Stimulated activated CD4-positive, alpha-beta T cell treated with anti-CD3 and anti-CD28 coated beads, Interleukin-12 subunit alpha, Interleukin-12 subunit beta, amount 100 ng/mL, for 24 hours (primary cell): ENCODE measurements at places on chromosomes 7 and 10.
A peak's percentile ranks its signal among the peaks of the same experiment; 100 is the strongest.

GRCh38 chr10:100894589-100895294 is 18.0 kb upstream of the SLF2 start:
- no peak for DNase-seq

DNA sequence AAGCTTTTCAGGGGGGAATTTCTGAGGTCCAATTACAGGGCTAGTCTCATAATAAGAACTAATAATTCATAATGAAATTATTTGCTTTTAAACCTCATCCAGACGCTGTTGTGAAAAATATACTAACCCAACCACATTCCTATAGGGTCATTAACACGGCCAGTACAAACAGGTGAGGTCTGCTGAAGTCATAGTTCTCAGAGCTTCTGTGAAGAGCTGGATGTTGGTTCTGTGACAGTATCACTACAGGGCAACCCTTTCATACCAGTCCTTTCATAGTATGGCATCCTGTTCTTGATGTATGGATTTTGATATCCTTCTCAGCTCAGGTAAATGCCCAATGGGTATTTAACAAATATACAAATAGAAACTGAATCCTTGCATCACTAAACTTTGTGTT is 62.3 kb upstream of the FAM133B start:
- no peak for DNase-seq

DNA sequence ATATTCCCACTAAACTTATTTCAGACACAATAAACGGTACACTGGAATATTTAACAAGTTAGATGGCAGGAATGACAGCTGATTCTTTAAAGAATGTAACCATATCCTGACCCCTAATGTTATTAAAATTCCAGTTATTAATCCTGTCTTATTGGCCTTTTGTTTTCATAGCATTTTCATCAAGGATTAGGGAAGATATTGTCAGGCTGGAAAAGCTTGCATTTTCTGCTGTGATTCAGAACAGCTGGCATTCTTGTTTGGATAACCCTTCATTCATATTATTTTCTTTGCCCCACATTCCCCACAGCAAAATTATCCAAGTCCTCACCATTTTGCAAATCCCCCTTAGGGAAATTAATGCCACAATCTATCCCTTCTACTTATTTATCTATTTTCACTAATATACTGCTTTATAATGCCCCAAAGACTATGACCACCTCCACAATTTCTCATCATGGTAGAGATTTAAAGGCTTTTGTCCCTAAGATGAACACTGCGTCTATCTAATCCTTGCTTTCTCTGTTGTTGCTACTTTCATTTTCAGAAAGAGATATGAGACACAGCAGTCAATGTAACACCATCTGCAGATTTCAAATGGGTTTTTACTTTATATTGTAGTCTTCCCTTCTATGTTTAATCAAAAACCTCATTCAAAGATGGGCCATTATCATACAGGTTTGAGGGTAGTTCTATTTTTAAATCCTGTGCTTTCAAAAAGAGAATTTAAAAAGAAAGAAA is 475.1 kb downstream of the PARD3 start:
- DNase-seq, result no peak

- DNase-seq, result peak; percentile 54
These were observed 329 bp downstream of the NOLC1 start for GRCh38 chr10:102152545-102152890.

- no peak for DNase-seq
These were observed 562.0 kb upstream of the SEMA3D start for GRCh38 chr7:85748861-85749260.

DNA sequence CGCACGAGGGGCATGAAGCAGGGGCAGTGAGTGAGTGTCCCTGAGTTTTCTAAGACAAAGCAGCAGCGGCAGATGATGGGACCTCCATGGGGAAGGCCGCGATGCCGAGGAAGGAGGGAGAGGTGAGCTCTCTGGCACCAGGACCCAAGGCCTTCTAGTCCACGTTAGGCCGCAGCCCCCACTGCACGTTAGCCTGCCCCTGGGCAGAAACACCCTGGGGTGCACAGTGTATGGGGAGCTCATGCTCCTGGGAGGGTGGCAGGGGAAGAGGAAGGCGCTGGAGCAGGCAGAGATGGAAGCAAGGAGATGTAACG is 97.3 kb upstream of the IKZF1 start:
- DNase-seq, result no peak

DNA sequence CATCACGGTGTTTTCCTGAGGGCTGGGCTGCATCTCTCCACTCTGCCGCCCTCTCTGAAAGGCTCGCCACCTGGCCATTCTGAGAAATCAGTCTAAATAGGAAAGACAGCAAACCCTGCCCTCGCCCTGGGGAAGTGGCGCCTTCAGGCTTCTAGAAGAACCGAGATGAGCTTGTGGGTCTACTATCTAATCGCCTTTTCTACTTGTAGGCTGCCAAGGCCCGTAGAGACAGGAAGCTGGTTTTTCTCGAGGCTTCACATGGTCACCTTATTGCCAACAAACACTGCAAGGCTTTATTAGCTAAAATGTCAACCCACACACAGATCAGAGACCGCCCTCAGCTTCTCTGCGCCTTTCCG is 21.4 kb downstream of the LAT2 start:
- no peak for DNase-seq
